Mucosa of descending colon (tissue), 3 donors: ENCODE measurements at places on chromosomes 5 and 9.

DNA sequence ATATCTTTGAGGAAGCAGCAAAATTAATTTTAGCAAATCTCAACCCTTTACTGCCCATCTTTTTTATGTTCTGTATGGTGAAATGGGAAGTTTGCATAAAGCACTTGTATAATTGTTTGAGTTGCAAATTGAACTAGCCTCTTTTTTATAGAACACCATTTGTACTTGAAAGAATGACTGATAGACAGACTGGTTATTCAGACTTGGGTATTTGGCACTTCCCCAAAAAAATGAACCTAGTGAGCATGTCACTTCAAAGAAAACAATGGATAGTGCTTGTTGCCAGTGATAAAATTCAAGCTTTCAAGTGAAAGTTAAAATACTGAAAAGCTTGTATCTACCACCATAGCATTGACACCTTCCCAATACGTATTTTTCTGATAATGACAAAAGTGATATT, 115.8 kb downstream of the ERCC6L2 start:
- no peak for DNase-seq

DNA sequence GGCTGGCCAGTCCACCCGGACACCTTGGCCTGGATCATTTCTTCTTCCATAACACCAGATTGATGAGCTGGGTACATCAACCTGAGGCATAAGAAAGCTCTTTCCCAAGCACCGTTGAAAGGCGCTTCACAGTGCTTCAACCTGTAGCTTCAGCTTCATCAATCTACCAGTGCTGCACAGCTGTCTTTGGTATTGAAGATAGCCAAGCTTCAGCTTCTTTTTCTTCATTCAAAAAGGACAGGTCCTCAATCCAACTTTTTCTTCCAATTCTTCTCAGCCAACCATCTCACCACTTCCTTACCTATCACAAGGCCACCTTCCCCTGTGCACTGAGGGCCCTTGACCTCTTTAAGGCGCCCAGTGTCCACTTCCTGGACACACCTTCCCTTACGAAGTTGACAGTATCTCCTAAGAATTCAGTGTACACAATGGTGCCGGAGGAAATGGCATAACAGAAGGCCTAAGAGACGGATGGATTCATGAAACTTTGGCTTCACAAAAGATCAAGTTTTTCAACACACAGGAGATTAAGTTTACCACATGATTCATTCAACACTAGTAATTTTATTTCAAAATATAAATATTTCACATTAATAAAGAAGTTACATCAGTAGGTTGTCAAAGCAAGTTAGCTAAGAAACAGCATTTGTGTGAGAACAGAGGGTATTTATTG, 1.4 kb upstream of the CTNNAL1 start:
- no peak for DNase-seq

DNA sequence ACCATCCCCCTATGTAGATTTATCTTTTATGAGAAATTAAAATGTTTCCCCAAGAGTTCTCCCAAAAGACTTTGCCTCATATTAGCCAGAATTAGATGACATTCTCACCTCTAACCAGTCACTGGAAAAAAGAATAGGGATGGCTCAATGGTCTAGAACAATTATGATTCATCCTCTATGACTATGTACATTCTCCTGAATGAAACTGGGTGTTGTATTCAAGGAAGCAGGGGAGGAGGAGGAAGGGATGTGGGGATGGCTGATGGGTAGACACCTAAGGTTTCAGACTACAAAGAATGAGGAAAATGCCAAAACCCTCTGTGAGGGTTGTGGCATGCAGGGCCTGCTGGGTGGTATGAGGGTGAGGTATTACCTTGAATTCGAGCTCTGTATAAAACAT, 49.5 kb upstream of the BRINP1 start:
- DNase-seq, result no peak

DNA sequence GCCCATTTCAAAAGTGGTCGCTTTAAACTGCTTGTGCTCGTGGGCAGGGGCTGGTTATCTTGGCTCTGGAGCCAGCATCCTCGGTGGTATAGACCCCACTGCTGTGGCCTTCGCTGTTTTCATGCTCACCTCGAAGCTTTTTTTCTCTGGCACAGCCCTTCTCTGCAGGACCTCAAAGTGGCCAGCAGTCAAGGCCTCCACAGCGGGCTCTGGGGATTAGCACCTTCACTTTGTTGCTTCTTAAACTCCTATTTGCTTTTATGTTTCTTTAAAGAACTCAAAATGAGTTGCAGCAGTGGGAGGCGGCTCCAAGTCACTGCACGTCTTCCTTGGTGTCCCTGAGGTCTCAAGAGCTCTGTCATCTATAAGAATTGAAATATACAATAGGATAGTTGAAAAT, 165.1 kb downstream of the CACNA1B start:
- DNase-seq, result no peak
